CD4-positive, alpha-beta T cell treated with Interferon gamma for 1 hour (primary cell): ENCODE measurements at places on chromosomes 3 and 15.
A peak's percentile ranks its signal among the peaks of the same experiment; 100 is the strongest.

DNA sequence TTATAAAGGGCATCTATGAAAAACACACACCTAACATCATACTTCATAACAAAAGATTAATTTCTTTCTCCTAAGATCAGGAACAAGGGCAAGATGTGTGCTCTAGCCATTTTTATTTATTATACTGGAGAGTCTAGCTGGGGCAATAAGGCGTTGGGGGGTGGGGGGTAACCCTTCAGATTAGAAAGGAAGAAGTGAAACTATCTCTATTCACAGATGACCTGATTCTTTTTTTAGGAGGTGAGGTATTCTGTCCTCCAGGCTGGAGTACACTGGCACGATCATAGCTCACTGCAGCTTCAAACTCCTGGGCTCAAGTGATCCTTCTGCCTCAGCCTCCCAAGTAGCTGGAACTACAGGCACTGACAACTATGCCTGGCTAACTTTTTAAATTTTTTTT lies 89.5 kb upstream of the MANF start:
- no peak for DNase-seq

GRCh38 chr3:32757618-32758374 lies 60.0 kb upstream of the TRIM71 start:
- no peak for DNase-seq

DNA sequence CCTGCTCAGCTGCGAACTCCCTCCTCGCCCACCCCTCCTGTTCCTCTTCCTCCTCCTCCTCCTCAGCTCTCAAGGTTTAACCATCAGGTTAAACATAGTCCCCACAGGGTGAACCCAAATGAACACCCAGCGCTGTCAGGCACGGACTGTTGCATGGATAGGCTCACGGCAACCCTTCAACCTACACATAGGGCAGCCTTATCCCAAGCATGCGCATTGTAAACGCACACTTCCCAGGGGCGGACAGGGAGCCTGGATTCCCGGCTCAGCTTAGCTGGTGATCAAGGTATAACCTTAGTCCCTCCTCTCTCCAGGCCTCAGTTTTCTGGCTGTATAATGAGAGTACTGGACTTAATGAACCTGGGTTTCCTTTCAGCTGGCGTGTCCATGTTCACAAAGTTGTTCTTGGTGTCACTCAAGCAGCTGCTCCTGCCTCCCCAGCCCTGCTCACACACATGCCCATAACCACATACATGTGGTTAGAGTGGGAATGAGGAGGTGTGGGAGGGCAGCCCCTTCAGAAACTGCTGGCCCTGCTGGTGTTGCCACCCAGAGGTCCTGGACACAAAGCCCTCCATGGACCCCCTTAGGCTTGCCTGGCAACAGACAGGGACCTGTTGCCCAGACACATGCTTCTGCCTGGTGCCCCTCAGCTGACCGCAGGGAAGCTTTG lies 20.9 kb upstream of the VPS33B start:
- DNase-seq = no peak

DNA sequence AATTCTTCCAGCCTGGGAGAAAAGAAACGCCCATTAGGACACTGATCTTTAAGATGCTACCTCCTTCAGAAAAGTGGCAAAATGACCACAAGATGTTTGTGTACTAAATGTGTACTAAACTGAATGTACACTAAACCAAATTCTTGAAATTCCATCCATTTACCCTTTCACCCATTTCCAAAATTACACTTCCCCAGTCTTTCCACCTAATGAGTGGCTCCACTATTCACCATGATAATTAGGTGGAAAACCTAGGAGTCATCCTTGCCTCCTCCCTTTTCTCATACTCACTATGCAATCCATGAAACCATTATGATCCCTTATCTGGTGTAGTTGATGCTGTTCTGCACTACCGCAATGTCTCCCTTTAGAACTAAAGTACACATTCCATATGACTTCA lies 452.1 kb upstream of the THBS1 start:
- DNase-seq = no peak

GRCh38 chr15:59948924-59949613 lies 55.0 kb upstream of the FOXB1 start:
- DNase-seq = no peak

GRCh38 chr15:57962887-57963286 lies 102.6 kb downstream of the ALDH1A2 start:
- DNase-seq = no peak

- DNase-seq = no peak
Measured at GRCh38 chr3:127035677-127036076, 52.8 kb downstream of the PLXNA1 start.

DNA sequence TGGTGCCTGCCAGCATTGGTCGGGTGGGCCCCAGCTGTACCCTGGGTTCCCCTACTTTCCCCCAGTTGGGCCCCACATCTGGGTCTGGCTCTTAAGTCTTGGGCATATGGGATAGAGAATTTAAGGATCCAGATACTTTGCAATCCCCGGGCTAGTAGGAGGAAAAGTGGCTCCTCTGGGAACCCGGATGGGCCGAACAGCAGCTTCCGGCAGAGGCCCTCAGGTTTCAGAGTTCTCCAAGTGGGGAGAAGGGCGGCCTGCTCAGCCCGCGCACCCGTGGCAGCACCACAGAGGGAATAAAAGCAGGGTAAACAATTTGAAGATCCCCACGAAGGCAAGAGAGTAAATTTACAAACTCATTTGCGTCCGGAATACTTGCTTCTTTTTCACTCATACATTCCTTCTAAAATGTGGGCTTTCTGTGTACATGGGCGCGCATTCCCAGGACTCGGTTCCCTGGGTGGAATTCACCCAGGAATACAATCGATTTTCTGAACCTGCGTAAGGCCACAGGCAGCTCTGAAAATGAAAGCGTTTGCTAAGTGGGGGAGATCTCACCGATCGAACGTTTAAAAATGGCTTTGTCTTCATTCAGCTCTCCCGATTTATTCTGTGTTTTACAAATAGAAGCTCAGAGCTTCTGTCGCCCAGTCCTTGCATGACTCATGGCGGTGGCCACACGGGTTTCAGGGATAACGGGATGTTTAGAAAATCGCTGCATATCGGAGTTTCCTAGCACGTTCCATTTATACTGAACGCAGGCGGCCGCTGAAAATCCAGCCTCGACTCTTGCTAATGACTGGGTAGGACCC lies 74.0 kb upstream of the POLG start:
- DNase-seq = no peak

- DNase-seq = no peak
Measured at GRCh38 chr15:101651554-101652097, 555 bp downstream of the TM2D3 start.

DNA sequence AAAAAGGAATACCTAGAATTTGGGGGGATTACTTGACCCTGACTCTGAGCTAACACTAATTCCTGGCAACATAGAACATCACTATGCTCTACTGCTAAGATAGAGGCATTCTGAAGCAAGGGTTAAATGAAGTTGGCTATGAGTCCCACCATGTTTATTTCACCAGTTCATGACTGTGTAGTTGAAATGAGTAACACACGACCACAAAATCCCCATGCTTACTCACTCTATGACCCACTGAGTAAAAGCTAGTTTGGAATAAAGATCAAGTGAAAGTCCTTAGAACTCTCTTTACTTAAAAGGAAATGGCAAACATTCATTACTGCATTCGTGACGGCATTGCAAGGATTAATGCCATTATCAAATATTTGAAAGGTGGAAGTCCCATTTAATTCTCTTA lies 47.4 kb downstream of the MRPL46 start:
- no peak for DNase-seq

DNA sequence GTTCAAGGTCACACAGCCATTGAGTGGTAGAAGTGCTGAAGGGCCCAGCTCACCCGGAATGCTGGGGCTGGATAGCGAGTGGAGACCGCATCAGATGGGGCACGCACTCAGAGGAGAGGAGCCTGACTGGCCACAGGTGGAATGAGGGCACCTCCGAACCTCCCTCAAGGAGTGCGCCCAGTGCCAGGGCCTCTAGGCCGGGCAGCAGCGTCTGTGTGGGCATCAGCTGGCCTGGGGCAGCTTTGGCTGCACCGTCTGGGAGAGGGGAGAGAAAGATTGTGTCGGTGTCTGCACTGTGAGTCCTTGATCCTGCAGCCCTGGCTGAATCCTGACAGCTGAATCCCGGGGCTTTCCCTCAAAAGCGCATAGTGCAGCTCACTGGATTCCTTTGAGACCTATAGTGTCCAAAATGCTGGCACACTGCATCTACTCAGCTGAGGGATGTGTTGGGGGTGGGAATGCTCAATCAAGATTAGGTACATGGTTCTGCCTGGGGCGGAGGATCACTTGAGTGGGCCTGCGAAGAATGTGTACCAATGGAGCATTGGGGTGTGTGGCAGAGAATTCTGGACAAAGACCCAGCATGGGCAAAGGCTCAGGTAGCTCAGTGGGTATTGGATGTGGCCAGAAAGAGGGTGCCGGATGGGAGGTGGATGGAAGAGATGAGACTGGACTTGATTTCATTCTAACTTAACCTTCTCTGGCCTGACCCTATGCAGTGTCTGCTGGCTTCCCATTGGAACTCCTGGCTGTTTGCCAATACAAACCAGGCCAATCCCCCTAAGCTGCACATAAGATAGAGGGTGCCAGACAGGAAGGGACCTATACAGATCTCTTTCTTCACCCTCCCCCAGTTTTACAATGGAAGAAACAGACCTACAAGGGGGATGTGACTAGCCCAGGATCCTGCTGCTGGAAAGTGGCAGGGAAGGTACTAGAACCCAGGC lies 950 bp downstream of the ANKDD1A start:
- no peak for DNase-seq

DNA sequence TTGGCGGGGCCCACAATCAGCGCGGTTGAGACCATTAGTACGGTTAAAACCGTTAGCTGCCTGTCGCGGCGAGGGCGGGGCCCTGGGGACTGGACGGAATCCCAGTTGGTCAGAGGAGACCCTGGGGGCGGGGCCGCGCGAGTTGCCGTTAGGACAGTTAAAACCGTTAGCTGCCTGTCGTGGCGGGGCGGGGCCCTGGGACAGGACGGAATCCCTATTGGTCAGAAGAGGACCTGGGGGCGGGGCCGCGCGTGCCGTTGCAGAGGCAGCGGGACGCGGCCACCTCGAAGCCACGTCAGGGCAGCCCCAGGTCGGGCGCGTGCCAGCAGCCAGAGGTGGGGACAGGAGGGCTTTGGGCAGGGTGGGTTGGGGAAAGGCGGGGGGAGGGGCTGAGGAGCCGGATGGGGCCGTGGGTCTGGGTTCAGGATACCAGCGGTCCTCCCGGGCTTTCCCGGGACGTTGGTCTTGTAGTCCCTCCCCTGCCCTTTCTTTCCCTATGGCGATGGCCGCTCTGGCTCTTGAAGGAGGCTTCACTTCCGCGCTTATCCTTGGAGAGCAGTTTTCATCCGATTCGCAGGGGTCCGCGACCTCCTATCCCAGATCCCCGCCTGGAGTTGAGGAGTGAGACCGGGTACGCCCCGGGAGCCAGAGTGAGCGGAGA lies 28.0 kb downstream of the KLHDC8B start:
- peak; percentile 7 for DNase-seq
